ENCODE measurements at places on chromosomes 4 and X. TPM values are rescaled to one million over a fixed set of nuclear protein-coding genes. Genes with fewer than 3 reads are reported as not detected.

GRCh38 chr4:79300280-79300679 lies 25.6 kb downstream of the NAA11 start:
- no peak for DNase-seq

DNA sequence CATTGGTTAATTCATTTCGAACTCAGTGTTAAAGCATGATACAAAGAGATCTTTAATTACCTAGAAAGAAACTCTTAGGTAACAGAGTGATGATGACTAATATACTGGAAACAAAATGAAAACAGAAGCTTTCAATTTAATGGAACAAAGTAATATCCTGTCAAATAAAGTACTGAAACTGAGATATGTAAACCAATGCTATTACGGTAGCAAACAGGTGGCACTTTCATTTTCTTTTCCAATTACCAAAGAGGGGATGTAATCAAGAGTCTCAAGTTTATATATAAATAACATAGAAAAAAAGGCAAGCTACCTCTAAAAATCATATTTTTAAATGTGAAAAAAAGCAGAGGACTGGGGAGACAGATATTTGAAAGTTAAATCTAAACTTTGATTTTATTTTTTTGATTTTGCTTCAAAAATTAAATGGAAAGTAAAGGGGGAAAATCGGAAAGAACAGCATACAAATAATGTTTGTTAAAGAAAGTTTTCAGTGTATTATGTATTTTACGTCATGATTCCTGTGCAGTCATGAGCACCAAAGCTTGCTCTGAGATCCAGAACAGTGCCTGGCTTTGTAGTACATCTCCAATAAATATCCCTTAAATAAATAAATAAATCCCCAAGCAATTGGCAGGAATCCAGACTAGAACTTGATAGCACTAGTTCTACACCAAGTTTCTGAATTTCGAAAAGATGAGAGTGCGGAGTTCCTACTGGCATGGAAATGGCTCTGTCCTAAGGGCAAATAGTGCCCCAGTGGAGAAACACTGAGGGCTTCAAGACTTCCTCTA lies 25.0 kb upstream of the RAPGEF2 start:
- DNase-seq = no peak

- no peak for DNase-seq
Observed at GRCh38 chr4:171582961-171583581, 230.1 kb upstream of the GALNTL6 start.

DNA sequence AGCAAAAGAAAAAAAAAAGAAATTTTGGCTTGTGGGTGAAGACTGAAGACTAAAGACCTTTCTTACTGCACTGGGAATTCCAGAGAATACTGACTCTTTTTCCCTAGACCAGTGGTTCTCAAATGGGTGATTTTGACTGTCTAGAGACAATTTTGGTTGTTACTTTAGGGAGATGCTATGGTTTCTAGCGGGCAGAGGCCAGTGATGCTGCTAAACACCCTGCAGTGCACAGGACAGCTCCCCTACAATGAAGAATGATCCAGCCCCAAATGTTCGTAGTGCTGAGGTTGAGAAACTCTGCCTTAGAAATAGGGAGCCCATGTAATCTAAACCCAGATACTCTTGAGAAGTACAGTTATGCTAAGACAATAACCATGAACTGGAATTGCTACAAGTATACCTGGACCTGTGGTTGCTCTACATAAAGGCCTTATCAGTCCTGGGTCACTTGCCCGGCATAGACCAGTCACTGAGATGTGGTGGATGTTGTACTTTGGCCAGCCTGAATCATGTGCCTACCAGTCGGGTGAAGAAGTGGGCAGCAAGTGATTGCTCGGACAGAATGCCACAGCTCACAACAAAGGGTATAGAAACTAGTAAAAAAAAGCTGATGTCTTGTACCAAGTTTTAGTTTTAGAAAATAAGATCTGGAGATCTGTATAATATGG lies 16.0 kb downstream of the ARHGAP10 start:
- DNase-seq = no peak

- DNase-seq = no peak
Observed at GRCh38 chr4:41712425-41712824, 36.1 kb downstream of the PHOX2B start.

DNA sequence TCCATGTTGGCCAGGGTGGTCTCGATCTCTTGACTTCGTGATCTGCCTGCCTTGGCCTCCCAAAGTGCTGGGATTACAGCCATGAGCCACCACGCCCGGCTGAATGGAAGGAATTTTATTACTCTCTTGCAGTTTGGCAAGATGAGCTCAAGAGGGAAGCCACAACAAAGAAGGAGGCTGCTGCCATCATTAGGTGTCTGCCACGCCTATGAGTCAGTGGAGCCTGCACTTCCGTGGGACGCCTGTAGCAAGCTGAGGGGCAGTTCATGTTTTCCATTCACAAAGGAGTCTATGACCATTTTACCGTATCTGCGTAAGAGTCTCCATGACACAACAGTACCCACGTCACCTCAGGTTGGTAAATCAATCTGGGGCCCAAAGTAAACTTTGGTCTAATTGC lies 51.2 kb upstream of the CHRNA9 start:
- DNase-seq = peak; percentile 86

GRCh38 chr4:10677796-10678497 lies 6.6 kb downstream of the CLNK start:
- DNase-seq = no peak

GRCh38 chr4:57191523-57192034 lies 81.4 kb upstream of the IGFBP7 start:
- DNase-seq = no peak

DNA sequence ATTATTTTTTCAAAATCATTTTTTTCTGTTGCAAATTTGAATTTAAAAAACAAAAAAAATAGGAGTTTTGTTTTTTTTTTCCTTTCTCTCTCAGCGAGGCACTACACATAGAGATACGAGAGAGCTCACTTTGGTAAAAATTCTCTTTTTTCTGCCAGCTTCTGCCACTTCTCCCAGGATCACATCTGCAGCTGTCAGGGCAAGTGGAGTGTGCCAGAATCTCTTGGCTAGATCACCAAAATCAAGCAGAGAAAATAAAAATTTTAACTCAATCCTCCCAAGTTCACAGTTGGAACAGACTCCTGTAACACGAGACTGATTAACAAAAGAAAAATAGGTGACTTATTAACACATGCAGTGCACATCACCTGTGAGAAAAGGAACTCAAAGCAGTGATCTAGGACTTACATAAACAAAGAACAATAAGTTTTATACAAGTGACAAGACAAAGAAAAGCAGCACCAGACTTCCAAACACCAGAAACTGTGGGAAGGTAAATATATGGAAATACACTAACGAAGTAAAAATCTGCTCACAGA lies 213.2 kb upstream of the ZFP42 start:
- DNase-seq = no peak

GRCh38 chr4:38532908-38533499 lies 131.0 kb upstream of the KLF3 start:
- no peak for DNase-seq

DNA sequence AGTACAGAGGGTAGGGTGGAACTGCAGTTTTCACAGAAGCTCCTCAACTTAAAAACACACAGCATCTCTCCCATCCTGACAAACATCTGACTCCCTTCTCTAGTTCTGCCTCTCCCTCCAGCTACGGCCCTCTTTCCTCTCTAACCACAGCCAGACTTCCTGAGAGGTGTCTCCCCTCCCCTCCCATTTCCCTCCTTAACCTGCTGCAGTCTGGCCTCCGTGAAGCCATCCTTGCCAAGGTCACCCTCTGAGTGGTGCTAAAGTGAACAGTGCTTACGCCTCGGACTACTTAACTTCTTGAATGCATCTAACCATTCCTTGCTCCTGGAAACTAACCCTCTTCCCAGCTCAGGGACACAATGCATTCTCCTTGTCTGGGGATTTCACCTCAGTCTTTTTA lies 53.3 kb downstream of the RTL5 start:
- DNase-seq = no peak

GRCh38 chr4:89077761-89078160 lies 20.8 kb upstream of the FAM13A start:
- DNase-seq = no peak

GRCh38 chr4:152735396-152735859 lies 44.1 kb downstream of the TIGD4 start:
- no peak for DNase-seq

GRCh38 chr4:87608229-87608628 lies at the start of gene DSPP:
Gene DSPP (plus strand): TSS chr4:87608529. CDS start chr4:87610909, 2,380 bp downstream.
- DNase-seq = no peak

- DNase-seq = no peak
Observed at GRCh38 chr4:121977251-121978171, 25.7 kb upstream of the TRPC3 start.

DNA sequence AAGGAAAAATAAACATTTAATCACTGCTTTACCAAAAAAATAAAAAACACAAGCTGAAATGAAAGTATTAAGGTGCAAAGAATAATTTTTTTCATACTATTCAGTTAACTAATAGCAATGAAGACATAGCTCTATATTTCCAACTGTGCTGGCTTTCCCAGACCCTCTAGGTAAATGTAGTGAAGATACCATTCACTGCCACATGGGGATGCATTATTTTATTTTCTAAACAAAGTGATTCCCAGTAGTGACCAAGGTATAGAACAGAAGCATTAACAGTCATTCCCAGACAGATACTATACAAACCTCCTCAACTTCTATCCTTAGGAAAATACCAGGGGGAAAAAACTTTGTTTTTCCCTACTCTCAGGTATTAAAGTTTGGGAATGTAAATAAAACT lies 39.4 kb downstream of the ANTXR2 start:
- no peak for DNase-seq

GRCh38 chrX:109934434-109934833 lies 68.5 kb upstream of the TMEM164 start:
- DNase-seq = no peak

GRCh38 chr4:4590546-4590945 lies 48.7 kb upstream of the STX18 start:
- no peak for DNase-seq

- DNase-seq = no peak
Observed at GRCh38 chr4:54439831-54440243, 210.7 kb downstream of the PDGFRA start.

DNA sequence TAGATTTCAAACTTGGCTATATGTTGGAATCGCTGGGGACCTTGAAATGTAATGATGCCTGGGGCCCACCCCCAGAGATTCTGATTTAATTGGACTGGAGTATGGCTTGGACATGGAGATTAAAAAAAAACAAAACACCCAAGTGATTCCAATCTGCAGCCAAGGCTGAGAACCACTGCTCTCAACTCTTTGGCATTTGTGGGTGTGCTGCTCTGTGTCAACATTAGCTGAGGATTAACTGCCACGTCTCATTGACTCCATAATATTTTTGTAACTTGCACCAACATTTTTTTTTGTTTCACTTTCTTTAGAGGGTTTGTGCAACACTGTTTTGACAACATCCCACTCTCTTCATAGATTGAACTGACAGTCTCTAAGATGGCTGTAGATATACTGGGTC lies 41.1 kb upstream of the PDK3 start:
- DNase-seq = no peak

- DNase-seq = no peak
Observed at GRCh38 chr4:113810906-113811305, 49.4 kb upstream of the CAMK2D start.

FGF2 gene
- total RNA-seq = 2.0 TPM

MAML3 gene
- 2.1 TPM for total RNA-seq

DCTD gene
- 160 TPM for total RNA-seq

TRIM61 gene
- 4.1 TPM for total RNA-seq

LARP1B gene
- 21.8 TPM for total RNA-seq

SPON2 gene
- total RNA-seq = 6.8 TPM

GC gene
- not detected for total RNA-seq

PNMA6F gene
- total RNA-seq = not detected

TMEM47 gene
- not detected for total RNA-seq

CXorf65 gene
- total RNA-seq = 10.4 TPM

CLDN34 gene
- total RNA-seq = not detected

EMCN gene
- total RNA-seq = not detected

PLAC1 gene
- not detected for total RNA-seq

SORBS2 gene
- not detected for total RNA-seq

CABS1 gene
- total RNA-seq = not detected

MAGEA11 gene
- not detected for total RNA-seq

Measured in activated naive CD8-positive, alpha-beta T cell treated with anti-CD3 and anti-CD28 coated beads for 36 hours (primary cell).